ENCODE measurements at places on chromosomes 3 and 15. TPM values are rescaled to one million over a fixed set of nuclear protein-coding genes. Genes with fewer than 3 reads are reported as not detected.

ISLR2 gene
- under 0.01 TPM for total RNA-seq

NAALADL2 gene
- 0.34 TPM for total RNA-seq

PAQR5 gene
- 0.68 TPM for total RNA-seq

RETNLB gene
- total RNA-seq, result not detected

BCHE gene
- total RNA-seq, result 1.6 TPM

CMTM6 gene
- 123 TPM for total RNA-seq

ZBTB20 gene
- 7.1 TPM for total RNA-seq

AGBL1 gene
- not detected for total RNA-seq

PLCL2 gene
- total RNA-seq, result 5.4 TPM

FETUB gene
- not detected for total RNA-seq

CYP11A1 gene
- 0.07 TPM for total RNA-seq

CSPG4 gene
- 2.7 TPM for total RNA-seq

All from nasal cavity respiratory epithelium epithelial cell of viscerocranial mucosa (primary cell).